ENCODE measurements at places on chromosomes 5 and 9.
A peak's percentile ranks its signal among the peaks of the same experiment; 100 is the strongest.

GRCh38 chr9:26604076-26604662, 288.4 kb downstream of the CAAP1 start:
- no peak for DNase-seq

DNA sequence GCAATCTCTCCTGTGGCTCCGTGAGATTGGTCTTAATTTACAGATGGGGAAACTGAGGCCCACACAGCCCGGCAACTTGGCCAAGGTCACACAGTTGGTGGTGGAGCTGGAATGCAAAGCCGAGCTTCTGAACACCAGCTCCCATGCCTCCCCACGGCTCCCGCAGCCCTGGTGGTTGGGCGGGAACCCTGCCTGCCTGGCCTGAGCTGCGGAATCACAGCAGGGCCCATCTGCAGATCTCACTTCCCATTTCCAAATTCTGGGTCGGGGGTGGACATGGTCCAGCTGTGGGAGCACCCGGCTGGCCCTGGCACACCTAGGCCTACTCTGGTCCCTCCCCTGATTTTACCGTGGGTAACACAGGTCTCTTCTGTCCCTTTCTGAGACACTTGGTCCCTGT, 35.3 kb upstream of the PHYKPL start:
- DNase-seq, result no peak

GRCh38 chr5:176888016-176888864, 10.9 kb downstream of the HK3 start:
- DNase-seq, result no peak

- DNase-seq, result no peak
Observed at GRCh38 chr9:35871545-35871944, 1.3 kb upstream of the OR13J1 start.

DNA sequence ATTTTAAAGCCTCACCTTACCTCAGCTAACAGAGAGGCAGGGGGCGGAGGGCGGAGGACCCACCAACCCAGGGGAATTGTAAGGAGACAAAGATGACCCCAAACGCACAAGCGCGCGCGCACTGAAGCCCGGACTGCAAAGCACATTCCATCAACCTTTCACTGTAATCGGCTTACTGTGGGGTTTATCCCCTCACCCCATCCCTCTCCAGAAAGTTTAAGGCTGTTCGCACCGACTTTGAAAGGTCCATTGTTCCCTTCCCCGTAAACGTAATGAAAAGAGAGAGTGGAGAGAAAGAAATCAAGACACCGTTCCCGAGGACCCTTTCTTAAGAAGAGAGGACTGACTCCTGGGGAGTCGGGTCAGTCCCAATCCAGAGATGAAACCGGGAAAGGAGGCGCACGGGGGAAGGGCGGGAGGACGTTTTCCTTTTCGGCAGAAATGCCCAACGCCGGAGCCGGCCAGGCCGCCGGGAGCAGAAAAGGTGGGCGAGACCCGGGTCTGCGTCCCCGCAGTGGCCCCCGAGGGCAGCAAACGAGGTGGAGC, 464 bp downstream of the CEMIP2 start:
- DNase-seq, result no peak

- DNase-seq, result no peak
Observed at GRCh38 chr9:99112750-99113413, 8.0 kb downstream of the TGFBR1 start.

- DNase-seq, result no peak
Observed at GRCh38 chr5:1073239-1074102, 38.4 kb downstream of the SLC12A7 start.

DNA sequence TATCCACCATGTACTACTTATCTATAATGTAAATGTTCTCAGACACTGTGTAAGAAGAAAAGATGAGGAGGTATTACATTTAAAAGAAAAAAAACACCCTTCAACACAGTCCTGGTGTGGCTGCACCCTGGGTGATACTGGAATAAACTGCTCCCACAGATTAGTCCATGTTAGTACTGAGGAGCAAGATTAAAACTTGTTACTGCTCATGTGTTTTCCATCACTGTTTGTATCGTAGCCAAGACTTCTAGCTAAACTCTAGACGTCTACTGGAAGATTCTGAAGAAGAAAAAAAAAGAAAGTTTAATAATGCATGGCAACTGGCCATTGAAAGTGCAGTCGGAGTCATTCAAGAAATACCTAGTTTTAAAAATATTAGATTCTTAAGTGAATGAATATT, at the start of gene ASPN:
ASPN (minus strand) TSS at position 178 of the 400 bp plus-strand sequence.
- DNase-seq, result no peak

- peak; percentile 2 for DNase-seq
Observed at GRCh38 chr5:113293975-113294310, 140.8 kb downstream of the TSSK1B start.

GRCh38 chr5:117010574-117010973, 436.0 kb upstream of the SEMA6A start:
- DNase-seq, result no peak
